ENCODE measurements at places on chromosomes 16 and 17.

- peak; percentile 55 for DNase-seq
These were observed 91.5 kb upstream of the TMEM97 start for GRCh38 chr17:28227316-28228108.

DNA sequence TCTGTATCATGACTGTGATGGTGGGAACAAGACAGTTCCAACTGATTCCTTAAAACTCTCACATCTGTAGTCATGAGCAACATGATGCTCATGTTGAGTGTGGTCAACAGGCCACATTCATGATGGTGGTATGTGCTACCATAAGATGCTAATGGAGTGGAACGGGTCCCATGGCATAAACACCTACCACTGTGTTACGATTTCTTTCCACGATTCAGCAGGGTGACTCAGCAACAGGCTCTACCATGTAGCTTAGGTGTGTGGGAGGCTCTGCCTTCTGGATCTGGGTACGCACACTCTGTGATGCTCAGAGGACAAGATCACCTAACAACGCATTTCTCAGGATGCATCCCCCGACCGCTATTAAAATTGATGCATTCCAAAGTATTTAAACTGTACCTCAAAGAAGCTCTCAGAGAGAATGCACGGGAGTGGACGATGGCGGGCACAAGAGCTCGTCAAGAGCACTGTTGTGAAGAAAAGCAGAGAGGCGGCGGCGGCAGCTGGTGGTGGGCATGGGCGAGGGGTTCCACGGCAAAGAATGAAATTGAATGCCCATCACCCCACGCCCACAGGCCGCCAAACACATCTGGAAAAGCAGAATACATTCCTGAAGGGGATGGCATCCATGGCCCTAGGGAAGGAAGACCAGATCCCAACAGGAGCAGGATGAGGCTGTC is 133.3 kb downstream of the ZNF778 start:
- DNase-seq, result no peak

DNA sequence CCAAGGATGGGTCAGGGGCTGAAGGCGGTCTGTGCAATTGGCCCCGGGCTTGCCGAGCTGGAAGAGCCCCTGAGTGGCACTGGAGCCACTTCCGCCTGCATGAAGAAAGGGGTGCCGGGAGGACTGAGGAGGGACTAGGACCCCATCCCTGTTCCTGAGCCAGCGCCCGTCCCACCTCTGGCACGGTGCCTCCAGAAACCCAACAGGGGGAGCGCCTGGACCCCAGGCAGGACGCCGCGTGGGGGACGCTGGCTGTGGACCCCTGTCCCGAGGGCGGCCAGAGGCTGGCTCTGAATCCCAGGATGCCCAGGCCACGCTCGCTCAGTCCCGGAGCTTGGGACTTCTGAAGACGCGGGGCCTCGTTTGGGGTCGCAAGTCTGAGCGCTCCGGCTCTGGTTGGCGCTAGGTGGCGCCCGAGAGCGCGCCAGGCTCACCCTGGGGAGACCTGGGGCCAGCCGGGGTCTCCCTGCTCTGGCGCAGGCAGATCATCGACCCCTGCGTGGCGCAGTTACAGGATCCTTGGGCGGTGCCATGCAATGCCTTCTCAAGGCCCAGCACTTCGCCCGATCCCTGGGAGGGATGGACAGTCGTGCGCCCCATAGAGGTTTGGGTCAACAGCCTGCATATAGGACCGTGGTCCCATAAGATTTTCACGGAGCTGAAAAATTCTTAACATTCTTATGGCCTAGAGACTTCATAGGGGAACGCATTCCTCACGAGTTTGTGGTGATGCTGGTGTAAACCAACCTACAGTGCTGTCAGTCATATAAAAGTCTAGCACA is 58.5 kb upstream of the CREBBP start:
- DNase-seq, result peak; percentile 94

GRCh38 chr17:74218436-74218835 is 5.1 kb downstream of the TTYH2 start:
- DNase-seq, result no peak

GRCh38 chr17:30549864-30550511 is 72.8 kb downstream of the GOSR1 start:
- DNase-seq, result no peak

- DNase-seq, result peak; percentile 54
These were observed 1.1 kb downstream of the CBX1 start for GRCh38 chr17:48100160-48100559.

- peak; percentile 62 for DNase-seq
These were observed 2.3 kb upstream of the COL1A1 start for GRCh38 chr17:50203604-50204345.

DNA sequence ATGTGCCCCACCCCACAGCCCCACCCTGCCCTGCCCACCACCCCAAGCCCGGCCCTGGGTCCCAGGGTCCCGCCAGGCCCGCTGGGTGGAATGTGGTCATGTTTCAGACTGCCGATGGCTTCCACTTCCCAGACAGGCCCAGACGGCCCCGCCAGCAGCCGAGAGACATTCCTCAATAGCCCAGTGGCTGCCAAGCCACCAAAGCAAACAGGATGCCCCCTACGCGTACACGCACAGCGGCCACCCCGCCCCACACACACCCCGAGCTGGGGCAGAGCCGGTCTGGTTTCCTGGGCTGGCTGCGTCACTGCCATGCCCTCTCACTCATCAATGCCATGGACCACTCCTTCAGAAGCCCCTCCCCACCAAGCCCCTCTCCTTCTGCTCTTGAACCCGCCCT is 1.2 kb upstream of the KRT17 start:
- no peak for DNase-seq

- DNase-seq, result no peak
These were observed 11.4 kb upstream of the NLRC5 start for GRCh38 chr16:56977823-56978430.

- DNase-seq, result peak; percentile 72
These were observed 20.5 kb upstream of the MTMR4 start for GRCh38 chr17:58534901-58535421.

GRCh38 chr17:65078441-65079160 is 22.1 kb upstream of the GNA13 start:
- peak; percentile 45 for DNase-seq
